ENCODE measurements at places on chromosomes 5 and 9.

DNA sequence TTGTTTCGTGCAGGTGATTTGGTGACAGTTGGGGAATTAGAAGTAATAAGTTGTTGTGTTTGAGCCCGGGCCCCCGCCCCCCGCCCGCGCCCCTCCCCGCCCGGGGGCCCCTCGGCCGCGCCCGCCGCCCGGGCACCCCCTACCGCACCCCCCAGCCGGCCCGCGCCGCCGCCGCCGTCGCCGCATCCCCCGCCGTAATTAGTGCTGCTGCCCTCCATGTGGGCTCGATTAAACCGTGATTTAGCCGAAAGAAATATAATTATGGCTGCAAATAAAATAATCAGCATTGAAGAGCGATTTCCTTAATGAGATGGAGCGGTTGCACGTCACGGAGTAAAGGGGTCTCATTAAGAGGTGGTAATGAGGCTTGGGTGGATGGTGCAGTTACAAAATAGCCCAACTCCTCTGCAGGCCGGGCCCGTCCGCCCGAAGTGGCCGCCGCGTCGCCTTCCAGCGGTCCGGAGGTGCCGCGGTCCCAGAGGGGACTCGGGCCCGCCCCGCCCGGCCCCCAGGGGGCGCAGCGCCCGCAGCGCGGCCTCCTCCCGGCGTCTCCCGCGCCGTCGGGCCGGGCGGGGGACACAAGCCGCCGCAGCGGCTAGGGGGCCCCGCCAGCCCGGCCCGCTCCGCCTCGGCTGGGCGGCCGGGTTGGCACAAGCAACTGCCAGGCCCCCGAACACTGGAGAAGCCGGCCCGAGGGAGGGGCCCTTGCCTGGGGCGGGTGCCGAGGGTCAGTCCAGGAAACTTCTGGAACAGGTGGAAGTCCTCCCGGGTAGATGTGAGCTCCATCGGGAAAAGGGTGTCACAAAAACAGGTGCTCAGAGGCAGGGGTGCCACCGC is 6.9 kb upstream of the OTP start:
- DNase-seq: no peak

GRCh38 chr5:171365351-171365750 is 22.3 kb upstream of the NPM1 start:
- DNase-seq: no peak

DNA sequence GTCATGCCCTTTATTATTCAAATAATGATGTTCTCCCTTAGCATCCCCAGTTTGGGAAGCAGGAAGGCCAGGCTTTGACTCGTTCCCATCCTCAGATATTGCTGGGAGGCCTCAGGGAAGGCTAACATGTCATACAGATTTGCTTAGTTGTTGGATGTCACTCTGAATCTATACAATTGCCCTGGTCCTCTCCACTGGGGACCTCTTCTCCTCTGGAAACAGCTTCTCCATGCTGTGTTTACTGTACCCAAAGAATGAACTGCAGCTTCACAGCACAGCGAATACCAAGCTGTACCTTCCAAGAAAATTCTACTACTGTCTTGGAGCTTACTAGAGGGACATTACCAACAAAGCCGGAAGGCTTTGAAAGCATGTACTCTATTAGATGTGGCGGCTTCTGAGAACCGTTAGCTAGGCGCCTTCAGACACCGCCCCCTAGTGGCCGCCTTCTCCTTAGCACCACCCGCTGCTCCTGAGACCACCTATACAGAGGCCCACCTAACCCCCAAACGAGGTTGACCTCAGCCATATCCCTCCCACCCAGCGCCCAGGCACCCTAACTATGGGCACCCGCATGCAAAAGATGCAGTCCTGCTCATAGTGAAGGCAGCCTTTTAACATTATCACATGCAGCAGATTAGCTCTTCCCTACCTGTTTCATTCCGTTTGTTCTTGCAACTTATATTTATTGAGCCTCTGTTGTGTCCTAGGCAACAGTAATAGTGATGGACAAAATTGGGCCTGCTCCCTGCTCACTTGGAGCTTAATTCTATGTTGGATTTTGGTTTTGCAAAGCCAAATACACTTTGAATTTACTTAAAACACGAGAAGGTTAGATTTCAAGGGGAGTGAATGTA is 34.9 kb upstream of the FOXI1 start:
- DNase-seq: no peak

DNA sequence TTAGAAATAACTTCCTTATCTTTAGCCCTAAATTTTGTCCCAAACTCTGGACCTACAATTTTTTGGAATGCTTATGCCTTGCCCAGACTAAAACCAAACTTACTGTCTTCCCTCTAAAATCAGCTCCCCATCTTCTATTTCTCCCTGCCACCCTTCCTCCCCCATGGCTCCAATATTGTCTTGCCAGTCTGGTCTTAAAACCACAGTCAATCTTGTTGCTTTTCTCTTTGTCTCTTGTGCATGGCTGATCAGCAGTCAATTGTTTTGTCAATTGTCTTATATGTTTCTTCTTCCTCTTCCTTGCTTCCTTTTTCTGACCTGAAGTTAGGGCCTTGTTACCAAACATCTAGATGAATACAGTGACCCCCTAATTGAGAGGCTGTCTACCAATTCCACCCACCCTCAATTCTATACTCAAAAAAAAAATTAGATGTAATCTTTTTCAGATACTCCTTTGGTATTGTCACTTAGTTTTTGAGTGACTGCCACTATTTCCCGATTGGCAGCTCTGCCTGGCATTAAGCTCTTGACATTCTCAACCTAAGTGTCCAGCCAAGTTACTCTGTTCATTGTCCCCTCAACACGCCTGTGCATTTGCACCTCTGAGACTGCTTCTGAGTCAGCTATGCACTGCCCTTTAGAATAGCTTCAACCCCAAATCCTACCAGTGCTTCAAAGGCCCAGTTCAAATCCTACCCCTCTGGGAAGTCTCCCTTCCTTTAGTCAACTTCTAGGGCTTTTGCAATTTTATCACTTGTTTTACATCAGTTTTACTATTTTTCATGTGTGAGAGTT is 2.5 kb downstream of the PDCD1LG2 start:
- DNase-seq: no peak

GRCh38 chr5:128109138-128109537 is 25.6 kb downstream of the SLC12A2 start:
- no peak for DNase-seq

GRCh38 chr5:135599421-135600151 is 20.8 kb upstream of the CXCL14 start:
- no peak for DNase-seq

GRCh38 chr5:76742583-76742982 is 26.7 kb downstream of the F2R start:
- DNase-seq: no peak
